NCI-H2171 (cell line): ENCODE measurements at places on chromosomes 7 and 10.

- DNase-seq: no peak
Measured at GRCh38 chr10:13784067-13784466, 197.3 kb downstream of the PRPF18 start.

- DNase-seq: no peak
Measured at GRCh38 chr7:13032084-13032483, 344.7 kb downstream of the ARL4A start.

DNA sequence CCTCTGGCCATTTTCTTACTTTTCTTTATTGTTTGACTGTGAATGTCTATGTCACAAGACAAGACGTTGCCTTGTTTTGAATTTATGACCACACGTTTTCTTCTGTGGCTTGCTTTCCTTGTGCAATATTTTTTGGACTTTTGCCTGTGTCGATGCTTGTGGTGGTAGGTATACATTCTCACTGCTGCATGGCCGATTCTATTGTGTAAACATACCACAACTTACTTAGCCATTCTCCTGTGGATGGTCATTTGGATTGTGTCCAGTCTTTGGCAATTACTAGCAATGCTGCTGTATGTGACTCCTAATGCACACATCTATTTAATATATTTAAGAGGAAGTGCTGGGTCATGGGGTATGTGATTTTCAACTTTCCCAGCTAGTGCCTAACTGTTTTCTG is 18.0 kb upstream of the DLG5 start:
- no peak for DNase-seq

DNA sequence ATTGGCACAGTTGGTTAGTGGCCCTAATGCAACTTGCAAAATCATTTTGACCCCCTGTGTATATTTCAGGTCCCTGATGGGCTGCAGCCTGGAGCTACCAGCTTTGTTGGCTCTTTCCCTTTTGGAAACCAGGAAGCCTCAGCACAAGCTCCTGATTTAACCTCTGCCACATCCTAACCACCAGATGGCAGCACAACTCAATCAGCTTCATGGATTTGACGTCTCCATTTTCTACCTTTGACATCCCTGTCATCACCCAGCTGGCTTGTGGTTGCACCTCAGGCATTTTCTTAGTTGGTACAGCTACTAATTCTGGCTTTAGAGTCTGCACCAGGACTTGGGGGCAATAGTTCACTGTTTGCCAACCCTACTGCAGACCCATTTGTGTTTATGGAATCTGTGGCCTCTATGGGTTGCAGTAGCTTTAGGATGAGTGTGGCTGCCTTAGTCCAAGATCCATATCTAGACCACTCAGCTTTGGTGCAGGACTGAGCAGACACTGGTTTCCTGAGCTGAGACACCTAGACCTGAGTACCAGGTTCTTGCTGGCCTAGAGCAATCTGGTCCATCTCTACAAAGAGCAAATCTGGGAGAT is 456.2 kb downstream of the REEP3 start:
- DNase-seq: peak; percentile 23

DNA sequence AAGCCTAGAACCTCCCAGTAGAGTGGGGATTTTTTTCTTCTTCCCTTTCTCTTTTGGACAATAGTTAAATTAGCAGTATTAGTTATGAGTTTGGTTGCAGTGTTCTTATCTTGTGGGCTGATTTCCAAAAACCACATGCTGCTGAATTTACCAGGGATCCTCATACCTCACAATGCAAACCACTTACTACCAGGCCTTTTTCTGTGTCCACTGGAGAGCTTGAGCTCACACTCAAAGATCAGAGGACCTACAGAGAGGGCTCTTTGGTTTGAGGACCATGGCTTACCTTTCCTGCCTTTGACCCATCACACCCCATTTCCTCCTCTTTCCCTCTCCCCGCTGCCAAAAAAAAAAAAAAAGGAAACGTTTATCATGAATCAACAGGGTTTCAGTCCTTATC is 5.4 kb downstream of the OPN1SW start:
- no peak for DNase-seq

GRCh38 chr7:111676167-111676566 is 113.9 kb upstream of the IMMP2L start:
- DNase-seq: no peak

DNA sequence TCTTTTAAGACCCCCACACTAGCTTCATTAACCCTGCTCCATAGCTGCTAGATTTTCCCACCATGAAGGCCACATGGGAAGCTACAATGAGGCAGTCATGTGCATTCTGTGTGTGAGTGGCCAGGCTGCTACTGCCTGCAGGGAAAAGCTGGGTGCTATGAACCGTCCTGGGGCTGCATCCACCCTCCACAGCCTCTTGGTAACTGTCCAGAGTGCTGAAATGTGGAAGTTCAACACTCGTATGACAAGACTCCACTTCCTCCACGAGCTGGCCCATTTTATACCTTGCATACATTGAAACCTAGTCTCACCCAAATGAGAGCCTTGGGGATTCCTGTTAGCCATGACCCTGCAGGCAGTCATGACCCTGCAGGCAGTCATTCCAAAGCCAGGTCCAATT is 59.4 kb downstream of the CUZD1 start:
- DNase-seq: no peak

DNA sequence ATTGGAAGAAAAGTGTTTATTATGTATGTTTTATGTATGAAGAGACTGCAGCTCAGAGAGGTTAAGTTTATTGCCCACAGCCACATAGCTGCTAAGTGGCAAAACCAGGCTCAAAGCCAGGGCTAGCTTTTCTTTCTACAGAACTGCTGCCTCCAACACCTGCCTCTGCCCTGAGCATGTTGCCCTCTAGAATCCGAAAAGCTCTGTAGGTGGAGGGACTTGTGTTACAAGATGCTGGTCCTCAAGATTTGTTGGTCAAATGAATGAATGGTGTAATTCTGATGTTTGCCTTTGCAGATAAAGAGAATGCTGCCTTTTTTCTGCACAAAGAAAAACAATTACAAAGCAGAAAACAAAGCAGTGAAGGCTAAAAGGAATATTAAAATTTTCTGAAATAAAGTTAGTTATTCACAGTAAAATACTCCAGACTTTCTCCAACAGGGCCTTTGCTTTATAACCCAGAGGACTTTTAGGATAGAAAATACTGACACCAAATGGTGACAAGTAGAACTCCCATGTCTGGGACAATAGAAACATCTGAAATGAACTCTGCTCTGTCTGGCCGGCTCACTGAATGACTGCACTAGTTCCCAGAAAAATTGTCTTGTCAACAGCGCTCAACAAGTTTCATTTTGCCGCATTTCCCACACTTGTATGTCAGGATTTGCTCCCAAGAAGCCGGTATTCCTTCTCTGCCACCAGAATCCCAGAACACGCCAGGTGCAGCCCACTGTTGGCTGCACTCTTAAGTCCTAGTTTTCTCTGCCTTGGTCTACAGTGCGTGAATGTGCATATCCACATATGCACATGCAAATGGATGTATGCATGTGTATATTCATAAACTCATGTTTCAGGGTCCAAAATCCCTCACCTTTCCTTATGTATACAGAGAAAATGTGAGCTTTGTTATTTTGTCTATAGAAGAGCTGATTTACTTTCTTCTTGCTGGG is 11.0 kb upstream of the DNTT start:
- DNase-seq: no peak

GRCh38 chr7:100483722-100484672 is at the start of gene NYAP1:
TSS of gene NYAP1 (plus strand) at chr7:100483927. CDS start at chr7:100485312, 1,385 bp downstream.
- peak; percentile 59 for DNase-seq

DNA sequence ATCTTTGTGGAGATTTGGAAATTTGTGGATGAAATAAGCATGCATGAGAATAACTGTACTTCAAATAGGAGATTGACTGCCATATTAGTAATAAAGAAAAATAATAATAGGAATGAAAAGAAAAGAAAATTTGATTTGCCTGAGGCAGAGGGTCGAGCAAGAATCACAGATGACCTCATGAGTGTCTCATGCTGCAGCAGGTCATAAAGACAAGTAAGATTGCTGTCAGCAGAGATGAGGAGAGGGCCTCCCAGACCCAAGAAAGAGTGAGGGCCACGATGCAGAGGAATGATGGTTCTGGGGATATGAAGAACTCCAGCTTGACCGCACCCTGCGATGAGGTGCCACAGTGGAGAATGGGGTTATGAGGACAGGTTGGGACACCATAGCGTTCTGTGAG is 39.2 kb downstream of the TOMM7 start:
- no peak for DNase-seq

- peak; percentile 35 for DNase-seq
Measured at GRCh38 chr10:103855424-103855823, at the start of gene SH3PXD2A. TSS of gene SH3PXD2A (minus strand) at chr10:103855576. CDS start at chr10:103855266, 310 bp downstream.

DNA sequence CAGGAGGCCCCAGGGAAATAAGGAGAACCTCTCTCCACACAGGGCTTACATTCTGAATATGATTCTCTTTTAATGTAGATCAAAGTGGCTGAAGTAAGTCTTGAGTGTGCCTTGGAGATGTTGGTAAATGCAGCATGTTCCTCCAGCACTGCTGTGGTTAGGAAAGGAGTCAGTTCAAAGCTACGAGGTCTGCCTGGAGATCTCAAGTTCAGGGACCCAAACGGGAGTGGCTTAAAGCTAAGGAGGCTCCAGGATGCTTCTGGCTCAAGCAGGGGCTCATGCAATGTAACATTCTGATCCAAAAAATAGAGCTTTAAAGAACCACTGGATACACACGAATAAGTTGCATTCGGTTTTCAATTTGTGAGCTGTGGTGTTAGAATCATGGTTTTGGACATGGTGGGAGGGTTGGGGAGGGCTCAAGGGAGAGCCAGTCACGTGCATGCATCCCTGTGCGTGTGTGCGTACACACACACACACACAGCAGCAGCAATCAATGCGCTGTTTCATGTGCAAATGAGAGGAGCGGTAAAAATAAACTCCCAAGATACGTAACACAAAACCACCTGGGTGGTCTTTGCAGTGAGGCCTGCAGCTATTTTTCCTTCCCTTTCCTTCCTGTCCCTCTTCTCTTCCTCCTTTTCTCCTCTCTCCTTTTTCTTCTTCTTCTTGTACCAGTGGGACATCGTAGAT is 70.5 kb downstream of the AOAH start:
- no peak for DNase-seq

GRCh38 chr7:93476491-93477344 is 97.8 kb downstream of the CALCR start:
- DNase-seq: no peak

DNA sequence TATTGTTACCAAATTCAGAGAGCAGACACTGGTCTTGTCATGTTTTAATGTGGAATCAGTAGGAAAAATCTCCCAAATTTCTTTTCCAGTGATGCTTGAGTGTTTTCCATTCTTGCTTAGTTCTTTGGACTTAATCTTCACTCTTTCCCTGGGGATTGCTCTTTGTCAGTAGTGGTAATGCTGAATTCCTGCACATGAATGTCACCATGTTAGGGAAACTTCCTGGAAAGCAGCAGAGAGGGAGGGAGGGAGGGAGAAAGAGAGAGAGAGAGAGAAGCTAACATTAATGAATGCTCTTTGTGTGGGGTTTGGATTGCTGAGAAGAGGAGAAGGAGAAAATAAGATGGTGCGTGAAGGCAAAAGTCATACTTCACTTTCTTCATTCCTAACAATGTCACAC is 295.3 kb upstream of the COBL start:
- DNase-seq: no peak

GRCh38 chr10:6580279-6581029 is 378 bp upstream of the PRKCQ start:
- no peak for DNase-seq

- DNase-seq: no peak
Measured at GRCh38 chr7:2299870-2300512, 14.2 kb downstream of the SNX8 start.

GRCh38 chr7:5580714-5581395 is 157.2 kb upstream of the TNRC18 start:
- peak; percentile 64 for DNase-seq

DNA sequence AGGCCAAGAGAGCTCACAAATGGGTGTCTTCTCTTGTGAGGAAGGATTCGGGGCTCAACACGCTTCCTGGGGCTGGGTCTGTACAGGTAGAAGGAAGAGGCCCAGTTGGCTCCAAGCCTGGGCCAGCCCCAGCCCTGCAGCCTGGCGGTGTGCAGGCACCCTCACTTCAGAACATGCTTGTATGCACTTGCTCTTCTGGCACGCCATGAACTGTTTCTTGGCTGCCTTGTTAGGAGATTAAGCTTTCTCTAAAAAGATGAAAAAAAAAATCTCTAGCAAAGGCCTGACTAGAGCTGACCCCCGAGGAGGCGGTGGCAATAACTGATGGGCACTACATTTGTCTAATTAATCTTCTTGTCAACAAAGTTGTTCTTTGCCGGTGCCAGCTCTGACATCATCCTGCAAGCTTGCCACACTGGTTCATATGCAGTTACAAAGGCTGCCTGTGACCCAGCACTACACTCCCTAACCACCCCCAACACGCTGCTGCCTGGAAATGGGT is 94.7 kb downstream of the WDR11 start:
- no peak for DNase-seq

GRCh38 chr10:44906486-44906885 is 4.7 kb upstream of the TMEM72 start:
- no peak for DNase-seq

GRCh38 chr7:101838837-101839483 is 21.5 kb downstream of the CUX1 start:
- DNase-seq: no peak

GRCh38 chr7:42617071-42617765 is 294.7 kb downstream of the C7orf25 start:
- DNase-seq: no peak

- no peak for DNase-seq
Measured at GRCh38 chr10:118670472-118671124, 75.2 kb upstream of the PRLHR start.

GRCh38 chr7:454356-455109 is 65.1 kb downstream of the PDGFA start:
- no peak for DNase-seq

DNA sequence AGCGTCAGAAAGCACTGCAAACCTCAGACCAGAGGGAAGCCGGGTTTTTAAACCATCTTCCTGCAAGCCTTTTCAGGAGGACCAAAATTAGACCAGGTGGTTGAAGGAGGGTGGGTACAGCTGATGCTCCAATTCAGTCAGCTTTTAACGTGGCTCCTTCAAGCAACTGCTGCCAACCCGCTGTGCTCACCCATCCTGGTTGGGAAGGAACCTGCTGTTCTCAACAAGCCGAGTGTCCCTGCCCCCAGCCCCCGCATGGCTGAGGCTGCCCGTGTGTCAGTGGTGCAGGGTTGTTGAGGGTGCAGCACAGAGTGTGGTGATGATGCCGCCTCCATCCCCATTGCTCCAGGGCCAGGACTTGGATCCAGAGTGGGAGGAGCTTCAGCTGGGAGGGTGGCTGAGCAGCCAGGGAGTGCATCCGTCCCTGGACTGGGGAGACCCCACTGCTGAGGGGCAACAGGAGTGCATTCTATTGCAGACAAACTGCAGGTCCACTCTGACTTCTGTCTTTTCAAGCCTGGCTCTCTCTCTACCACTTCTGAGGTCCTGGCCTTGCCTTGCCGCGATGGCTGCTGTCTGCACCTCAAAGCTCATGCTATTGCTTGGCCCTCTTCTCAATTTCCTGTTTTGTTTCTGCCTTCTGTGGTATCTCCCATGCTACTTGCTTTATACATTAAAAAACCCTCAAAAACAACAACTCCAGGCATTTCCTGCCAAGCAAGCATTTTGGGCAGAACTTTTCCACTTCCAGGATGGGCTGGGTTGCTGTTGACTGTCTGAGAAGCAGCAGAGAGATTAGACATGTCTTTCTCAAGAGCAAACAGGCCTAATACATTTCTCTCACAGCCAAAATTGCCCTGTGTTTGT is 134.7 kb downstream of the DNAJB6 start:
- no peak for DNase-seq
